ENCODE measurements at places on chromosomes 5 and 9.

- no peak for DNase-seq
These were observed 33.8 kb downstream of the HTR1A start for GRCh38 chr5:63928451-63928850.

DNA sequence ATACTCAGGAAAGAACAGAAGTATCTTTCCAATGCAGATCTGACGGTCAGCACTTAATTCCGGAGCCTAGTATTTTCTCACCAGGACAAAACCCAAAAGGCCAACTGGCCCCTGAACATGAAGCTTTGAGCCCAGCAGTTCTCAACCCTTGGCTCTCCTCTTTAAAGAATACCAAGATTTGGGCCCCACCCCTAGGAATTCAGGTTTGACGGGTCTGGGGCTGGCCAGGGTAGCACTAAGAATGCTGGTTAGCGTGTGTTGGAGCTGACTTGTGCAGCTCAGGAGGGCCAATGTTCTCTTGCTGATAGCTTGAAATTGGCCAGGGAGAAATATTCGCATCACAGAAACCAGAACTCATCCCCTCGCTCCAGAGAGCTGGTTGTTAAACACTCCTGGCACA, 88.3 kb upstream of the PTCH1 start:
- DNase-seq = no peak

DNA sequence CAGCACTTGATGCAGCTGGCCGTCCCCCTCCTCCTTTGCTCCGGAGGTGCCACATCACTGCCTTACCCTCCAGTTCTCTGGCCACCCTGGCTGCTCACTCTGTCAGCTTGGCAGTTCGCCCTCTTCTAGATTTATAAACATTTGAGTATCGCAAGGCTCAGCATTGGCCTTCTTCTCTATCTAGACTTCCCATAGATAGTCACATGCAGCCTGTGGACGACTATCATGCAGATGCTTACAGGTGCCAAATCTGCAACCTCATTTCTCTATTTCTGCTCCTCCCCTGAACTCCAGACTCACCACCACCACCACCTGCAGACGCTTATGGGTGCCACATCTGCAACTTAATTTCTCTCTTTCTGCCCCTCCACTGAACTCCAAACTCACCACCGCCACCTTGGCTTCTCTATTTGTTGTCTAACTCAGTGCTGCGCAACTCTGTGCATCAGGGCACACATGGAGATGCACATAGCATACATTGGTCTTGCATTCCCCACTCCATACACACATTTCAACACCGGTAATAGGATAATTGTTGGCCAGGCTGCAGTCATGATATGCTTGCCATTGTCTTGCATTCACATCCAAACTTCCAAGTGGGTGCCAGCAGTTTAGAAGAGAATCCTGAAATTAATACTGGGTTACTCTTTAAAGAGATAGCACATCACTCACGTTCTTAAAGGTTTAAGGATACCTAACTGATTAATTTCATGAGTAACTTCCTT, 1.9 kb upstream of the DAP start:
- no peak for DNase-seq

GRCh38 chr5:118553662-118554061, 434.7 kb downstream of the DTWD2 start:
- no peak for DNase-seq

DNA sequence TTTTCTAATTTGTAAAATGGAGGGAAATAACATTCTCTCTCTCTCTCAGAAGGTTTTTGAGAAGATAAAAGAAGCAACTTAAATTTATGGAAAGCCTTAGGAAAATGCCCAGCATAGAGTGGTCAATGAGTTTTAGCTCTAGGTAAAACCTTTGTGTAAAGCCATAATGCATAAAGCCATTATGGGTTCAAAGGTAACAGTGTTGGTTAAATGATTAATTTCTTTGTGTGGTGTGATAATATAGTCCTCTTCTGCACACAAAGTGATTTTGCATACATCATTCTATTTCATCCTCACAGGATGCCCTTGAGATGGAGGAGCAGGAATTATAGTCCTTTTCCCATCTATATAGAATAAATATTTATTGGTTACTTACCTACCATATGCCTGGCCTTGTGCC, 602.9 kb downstream of the CSNK1G3 start:
- no peak for DNase-seq

GRCh38 chr5:109844695-109845094, 155.0 kb downstream of the MAN2A1 start:
- DNase-seq = no peak

GRCh38 chr5:111779922-111780292, 22.9 kb upstream of the NREP start:
- no peak for DNase-seq

DNA sequence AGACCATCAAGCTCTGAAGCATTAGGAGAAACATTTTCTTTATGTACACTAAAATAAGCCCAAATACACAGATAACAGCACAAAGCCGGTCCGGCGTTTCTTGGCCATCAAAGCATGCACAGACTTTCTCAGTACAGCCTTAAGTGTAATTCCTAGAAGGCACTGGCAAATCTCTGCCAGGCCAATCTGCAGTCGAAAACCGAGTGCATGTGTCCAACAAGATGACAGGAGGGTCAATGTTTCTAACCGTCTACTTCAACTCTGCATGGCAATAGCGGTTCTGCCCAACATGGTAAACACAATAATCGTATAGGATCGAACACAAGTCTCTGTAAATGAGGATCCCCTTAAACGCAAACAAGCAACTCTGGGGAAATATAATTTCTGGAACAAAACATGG, 1.1 kb downstream of the ARL15 start:
- no peak for DNase-seq

GRCh38 chr9:19629488-19629887, 159.3 kb downstream of the SLC24A2 start:
- DNase-seq = no peak

DNA sequence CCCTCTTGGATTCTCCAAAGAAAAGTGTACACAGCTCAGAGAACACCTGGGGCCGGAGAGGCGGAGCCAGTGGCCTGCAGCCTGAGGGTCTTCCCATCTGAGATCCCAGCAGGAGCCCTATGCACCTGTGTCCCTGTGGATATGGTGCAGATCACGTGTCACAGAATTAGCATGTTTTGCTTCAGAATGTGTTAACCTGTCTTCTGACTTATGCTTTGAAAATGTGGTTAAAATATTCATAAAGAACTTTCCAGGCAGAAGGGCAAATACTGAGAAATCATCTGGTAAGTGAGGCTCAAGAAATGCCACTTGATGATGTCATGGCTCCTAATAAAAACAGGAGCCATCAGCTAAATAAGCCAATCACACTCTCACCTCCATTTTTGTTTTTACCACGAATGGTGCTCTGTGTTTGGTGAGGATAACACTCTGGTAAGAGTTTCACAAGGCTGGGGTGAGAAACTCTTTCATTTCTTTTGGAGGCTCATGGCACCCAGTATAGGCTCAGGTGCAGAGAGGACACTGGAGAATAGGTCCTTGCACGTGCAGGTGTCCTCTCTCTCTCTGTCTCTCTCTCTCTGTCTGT, 279.8 kb downstream of the FSTL4 start:
- DNase-seq = no peak

- no peak for DNase-seq
These were observed 26.8 kb upstream of the GRHPR start for GRCh38 chr9:37395663-37396062.

- DNase-seq = no peak
These were observed 11.8 kb downstream of the KIF2A start for GRCh38 chr5:62317810-62318209.

DNA sequence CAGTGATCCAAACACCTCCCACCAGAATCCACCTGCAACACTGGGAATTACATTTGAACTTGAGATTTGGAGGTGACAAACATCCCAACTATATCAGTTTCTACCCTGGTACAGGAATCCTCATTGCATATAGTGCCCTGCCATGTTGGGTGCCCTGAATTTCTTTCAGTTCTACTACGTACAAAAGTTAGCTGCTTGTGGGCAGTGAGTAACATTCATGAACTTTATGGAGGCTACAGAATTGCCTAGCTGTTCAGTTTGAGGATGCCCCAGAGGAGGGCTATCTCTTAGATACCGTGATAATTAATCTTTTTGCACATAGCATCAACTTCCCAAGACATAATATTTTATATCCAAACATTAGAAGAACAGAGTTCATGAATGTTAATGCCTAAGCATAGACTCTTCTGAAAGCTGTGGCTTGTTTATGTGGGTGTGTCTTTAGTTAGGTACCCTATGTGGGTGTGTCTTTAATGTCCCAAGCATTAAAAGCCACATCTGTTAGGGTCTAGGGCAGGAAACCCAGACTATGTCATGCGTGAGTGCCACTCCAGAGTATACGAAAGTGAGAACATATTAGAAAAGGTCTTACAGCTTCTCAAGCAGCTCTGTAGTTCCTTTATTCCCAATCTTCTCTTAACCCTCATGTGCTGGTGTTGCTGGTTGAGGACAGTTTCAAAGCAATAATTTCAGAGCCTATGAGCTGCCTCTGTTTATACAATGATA, 47.0 kb upstream of the CHD1 start:
- no peak for DNase-seq

DNA sequence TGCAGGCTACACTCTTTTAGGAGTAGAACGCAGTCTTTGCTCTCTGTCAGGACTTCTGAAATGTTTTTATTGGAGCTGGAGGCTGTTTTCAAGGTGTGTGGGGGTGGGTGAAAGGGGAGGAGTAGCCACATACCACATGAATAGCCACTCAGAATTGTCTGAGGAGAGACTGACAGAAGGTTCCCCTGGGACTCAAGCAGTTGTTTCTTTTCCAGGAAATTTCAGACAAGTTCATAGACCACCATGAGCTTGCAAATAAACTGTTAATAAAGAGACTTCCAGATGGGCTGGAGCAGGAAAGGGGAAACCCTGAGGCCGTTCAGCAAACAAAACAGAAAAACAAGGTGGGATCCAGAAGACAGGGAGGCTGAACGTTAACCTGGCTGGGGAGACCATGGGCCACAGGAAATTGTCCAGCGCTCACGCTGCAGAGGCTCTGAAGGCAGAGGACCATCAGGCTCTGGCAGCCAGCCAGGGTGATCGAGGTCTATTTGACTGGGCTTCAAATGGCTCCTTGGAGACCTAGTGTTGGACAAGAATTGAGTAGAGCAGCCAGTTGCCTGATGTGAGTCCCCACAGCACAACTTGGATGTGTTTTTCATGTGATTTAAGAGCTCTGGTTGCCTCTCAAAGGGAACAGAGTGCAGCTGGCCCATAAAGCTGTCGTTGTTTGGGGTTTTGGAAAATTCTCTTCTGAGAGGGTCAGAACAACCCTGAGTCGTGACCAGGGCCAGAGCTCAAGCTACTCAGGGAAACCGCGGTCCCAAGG, 159.2 kb upstream of the RAI14 start:
- DNase-seq = no peak

DNA sequence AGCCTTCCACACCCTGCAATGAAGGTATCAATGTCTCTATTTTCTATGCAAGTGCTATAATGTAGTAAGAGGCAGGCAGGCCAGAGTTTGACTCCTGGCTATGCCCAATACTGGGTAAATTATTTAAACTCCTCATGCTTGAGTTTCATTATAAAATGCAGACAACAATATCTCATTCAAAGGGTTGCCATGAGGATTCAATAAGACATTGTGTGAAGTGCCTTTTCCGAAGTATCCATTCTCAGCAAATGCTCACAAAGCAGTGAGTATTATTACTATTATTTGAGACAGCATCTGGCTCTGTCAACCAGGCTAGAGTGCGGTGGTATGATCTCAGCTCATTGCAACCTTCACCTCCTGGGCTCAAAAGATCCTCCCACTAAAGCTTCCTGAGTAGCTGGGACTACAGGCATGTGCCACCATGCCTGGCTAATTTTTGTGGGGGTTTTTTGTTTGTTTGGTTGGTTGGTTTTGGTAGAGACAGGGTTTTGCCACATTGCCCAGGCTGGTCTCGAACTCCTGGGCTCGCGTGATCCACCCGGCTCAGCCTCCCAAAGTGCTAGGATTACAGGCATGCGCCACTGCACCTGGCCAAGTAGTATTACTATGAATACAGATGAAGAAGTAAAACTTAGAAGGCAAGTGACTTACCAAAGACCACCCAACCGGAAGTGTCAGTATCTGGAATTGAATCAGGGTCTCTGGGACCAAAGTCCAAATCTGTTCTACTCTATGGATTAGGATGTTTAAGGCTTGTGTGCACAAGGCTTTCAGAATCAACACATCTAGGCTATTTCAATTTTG, 18.8 kb downstream of the ADAM19 start:
- DNase-seq = no peak

GRCh38 chr9:119036969-119037368, 332.3 kb downstream of the BRINP1 start:
- DNase-seq = no peak

DNA sequence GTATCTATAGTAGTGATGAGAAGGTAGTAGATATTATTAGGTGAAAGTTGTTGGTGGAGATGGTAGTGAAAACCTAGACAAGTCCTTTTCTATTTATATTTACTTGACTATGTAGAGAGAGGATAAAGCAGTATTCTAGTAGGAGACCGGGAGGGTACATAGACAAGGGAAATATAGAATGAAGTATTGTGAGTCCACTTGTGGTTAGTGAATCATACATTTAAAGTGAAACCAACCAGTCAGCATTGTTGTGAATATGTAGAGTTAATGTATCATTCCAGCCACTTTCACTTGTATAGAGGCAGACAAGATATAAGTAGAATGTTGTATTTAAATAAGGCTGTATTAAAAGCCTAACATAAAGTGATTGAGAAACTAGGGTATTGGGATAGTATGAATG, 1711.3 kb upstream of the ACO1 start:
- DNase-seq = no peak

GRCh38 chr9:72675586-72675985, 154.2 kb downstream of the TMC1 start:
- DNase-seq = no peak

DNA sequence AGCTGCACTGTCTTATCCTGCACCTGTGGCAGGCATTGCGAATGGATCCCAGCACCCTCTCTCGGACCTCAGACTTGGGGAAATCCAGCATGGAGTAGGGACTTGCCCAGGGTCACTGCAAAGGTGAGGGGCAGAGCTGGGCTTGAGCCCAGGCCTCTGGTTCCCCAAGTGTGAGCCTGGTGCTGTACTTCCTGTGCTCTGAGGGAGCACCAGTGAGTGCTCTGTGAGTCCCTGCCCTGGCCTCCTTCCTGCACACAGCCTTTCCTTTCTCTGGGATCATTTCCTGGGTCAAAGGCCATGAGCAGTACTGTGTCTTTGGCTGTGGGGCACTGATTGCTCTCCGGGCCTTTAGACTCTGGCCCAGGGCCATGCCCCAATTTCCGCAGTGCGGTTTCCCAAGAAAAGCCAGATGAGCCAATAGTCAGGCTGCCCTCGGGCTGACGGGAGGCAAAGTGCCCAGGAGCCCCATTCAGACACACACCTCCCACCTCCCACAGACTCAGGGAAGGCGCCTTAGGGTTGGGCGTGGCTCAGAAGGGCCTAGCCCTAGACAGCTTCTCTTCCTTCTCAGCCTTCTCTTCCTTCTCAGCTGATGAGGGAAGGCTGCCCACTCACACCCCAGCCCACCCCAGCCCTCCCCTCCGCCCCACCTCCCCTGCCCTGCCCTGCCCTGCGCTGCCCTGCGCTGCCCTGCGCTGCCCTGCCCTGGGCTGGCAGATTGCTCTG, 23.3 kb upstream of the TRIM14 start:
- no peak for DNase-seq
